ENCODE measurements at places on chromosomes 12 and 14.

DNA sequence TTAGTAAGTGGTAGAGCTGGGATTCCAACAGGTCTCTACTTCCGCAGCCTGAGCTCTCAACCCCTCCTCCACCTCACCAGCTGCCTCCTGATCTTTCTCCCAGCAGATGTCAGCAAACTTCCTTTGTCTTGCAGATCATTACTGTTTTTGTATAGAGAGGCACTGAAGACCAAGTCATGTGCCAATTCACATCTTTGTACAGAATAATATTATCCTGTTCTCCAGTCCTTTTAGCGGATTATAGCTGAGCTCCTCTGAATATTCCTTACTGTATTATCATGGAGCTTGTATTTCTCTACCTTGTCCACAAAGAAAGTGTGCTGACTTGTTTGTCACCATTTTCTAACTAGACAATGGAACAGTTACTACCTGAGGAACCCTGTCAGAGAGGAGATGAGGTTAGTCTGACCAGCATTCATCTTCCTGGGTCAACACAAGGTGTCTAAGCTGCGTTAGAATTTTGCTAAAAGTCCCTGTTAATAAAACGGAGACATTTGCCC, 142.3 kb upstream of the ARHGAP5 start:
- peak; percentile 71 for DNase-seq

GRCh38 chr14:95290871-95291431, 28.8 kb downstream of the CLMN start:
- DNase-seq = peak; percentile 83

DNA sequence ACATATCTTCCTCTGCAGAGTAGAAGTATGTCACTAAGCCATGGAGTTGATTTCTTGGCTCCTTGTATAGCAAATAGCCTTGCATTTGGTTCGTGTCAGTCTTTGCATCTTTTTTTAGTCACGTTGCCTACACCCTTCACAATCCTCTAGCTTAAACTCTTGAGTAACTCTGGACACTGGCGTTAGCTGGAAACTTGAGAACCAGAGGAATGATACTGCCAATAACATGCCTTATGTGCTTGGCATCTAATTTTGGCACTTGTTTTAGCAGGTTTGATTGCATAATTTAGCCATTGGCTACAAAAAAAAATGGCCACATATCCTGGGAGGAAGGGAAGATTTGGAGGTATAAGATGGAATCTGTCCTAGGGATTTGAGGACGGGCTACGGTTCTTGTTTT, 136.2 kb downstream of the ETV6 start:
- no peak for DNase-seq

GRCh38 chr12:113082486-113083148, 26.1 kb downstream of the DTX1 start:
- DNase-seq = no peak

DNA sequence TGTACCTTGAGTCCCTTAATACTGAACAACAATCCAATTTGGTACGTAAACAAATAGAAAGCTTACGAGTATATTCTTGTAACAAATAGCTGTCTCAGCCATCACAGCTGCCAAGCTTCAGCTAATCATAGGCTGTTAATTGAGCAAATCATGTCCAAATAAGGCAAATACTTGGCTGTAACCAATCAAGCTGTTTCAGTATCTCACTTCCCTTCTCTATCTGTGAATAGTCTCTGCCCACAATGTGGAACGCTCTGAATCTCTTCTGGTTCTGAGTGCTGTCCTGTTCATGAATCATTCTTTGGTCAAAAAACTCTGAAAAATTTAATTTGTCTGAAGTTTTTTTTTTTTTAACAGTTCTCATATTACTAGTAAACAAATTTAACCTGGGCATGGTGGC, 5.8 kb upstream of the NEMF start:
- DNase-seq = no peak

- no peak for DNase-seq
Measured at GRCh38 chr12:51925346-51926063, 18.2 kb downstream of the ACVRL1 start.

DNA sequence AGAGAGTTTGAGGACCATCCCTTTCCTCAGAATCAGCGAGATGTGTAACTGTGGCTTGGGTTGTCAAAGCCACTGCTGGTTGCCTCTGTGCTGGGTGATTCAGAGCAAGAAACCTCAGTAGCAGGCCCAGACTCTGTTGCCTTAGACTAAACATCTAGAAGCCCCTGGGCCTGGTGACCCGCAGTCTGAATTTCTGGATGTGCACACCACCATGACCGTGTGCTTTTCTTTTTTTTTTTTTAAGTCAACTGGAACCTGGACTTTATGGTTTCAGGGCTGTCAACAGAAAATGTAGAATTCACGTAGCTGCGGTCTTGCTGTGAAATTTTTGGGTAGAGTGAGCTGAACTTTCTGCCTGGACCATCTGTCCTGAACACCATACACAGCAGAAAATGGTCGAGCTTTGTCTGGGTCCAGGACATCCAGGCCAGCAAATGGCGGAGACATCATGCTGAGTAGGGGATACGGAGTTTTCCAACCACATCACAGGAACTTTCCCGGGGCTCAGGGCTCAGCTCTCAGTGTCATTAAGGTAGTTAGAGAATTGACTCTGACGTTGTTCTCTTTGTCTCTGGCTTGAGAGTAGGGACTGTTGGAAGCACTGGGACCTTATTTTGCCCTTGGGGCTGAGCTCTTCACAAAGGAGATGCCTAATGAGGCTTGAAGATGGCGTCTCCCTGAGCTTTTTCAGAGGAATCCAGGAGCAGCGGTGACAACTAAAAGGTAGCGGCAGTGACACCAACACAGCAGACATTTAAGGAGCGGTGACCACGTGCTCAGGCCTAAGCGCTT, 23.0 kb upstream of the BATF start:
- no peak for DNase-seq

GRCh38 chr12:98399532-98399931, 115.9 kb upstream of the TMPO start:
- DNase-seq = no peak

DNA sequence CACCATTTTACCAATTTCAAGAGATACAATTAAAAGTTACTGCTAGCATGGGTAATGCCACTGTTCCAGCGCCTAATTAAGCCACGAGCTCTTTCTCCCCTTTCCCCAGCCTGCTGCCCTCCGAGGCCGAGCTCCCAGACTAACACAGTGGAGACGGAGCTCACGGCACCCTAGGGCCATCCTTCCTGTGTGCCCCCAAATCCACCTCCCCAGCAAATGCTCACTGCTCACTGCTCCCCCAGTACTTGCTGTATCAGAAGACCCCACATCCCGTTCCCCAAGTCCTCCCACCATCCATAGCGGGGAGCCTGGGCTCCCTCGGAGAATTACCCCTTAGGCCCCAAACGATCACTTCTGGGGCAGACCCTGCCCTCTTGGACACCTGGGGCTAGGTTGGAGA, 42.7 kb downstream of the SLC6A12 start:
- no peak for DNase-seq

- no peak for DNase-seq
Measured at GRCh38 chr14:86346818-86347384, 817.0 kb downstream of the FLRT2 start.

DNA sequence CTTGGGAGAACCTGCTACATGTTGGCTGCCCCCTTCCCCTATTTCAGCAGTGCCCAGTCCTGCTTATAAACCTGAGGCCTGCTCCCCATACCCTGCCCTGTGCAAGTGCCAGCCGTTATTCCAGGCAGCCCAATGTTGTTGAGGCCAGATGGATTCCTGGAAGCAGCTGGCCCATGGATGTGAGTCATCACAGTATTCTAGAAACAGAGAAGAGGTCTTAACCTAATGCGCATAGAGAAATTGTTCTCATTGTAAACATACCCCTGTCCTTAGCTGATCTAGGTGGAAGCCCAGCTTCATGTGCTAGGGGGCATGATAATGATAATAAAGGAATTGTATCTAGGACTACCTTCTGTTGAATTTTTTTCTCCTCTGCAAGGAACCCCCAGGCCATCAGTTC, 69.7 kb downstream of the TSPAN11 start:
- DNase-seq = no peak

- no peak for DNase-seq
Measured at GRCh38 chr14:67673451-67673850, 981 bp downstream of the VTI1B start.
